ENCODE measurements at places on chromosomes 11 and 22. TPM values are rescaled to one million over a fixed set of nuclear protein-coding genes. Genes with fewer than 3 reads are reported as not detected.

Gene XNDC1N
- 13.0 TPM for total RNA-seq

Gene VPREB3
- total RNA-seq = not detected

Gene SIRT3
- total RNA-seq = 14.8 TPM

Gene KRTAP5-8
- total RNA-seq = not detected

Gene TEAD1
- total RNA-seq = 0.59 TPM

Measured in CD8-positive, alpha-beta memory T cell (primary cell).